NCI-H2081 (cell line): ENCODE measurements at places on chromosomes 5 and 9.

DNA sequence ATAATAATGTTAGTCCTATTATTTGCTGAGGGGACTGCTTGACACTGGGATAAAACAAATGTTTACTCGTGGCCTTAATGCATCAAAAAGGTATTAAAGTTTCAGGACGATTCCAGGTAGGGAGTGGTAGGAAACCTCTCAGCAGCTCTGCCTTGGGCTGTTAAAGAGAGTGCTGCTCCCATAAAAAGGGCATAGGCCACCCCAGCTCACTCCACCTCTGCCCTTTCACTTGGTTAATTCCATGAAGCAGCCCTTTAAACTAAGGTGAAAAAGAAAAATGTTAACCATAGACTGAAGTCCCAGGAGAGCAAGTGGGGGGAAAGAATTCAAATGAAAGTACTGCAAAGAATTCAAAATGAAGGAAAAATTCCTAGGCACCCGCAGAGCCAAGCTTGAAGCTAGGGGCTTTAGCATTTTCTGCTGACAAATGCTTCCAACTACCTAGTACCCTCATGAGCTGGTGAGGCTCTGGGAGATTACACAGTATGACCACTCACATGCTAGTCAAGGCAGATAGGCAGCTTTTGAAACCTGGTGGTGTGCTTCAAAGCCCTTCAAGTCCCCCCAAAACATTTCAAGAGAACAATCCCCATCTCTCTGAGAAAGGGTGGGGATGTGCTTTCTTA lies 8.5 kb downstream of the KLF9 start:
- DNase-seq: no peak

- no peak for DNase-seq
Measured at GRCh38 chr5:122126177-122126755, 3.1 kb upstream of the ZNF474 start.

- DNase-seq: no peak
Measured at GRCh38 chr5:140327589-140327988, 18.8 kb downstream of the HBEGF start.

DNA sequence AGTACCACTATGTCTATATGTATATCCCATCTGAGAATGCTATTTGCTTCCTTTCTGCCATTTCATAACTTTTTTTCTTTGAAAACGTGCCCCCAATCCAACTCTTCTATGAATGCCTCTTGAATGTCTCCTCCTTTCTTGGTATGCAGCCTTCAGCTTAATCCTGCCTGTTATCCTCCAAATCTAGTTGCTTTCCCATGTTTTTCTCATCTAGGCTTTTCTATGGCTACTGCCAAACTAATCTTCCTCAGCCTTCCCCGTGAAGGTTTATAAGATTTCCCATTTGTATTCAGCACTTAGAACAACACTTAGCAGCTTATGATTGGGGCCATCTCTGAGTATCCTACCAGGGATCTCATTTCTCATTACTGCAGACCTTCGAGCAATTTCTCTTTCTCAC lies 2.5 kb downstream of the TGFBR1 start:
- no peak for DNase-seq

GRCh38 chr5:54673523-54674225 lies 156.1 kb downstream of the SNX18 start:
- no peak for DNase-seq

DNA sequence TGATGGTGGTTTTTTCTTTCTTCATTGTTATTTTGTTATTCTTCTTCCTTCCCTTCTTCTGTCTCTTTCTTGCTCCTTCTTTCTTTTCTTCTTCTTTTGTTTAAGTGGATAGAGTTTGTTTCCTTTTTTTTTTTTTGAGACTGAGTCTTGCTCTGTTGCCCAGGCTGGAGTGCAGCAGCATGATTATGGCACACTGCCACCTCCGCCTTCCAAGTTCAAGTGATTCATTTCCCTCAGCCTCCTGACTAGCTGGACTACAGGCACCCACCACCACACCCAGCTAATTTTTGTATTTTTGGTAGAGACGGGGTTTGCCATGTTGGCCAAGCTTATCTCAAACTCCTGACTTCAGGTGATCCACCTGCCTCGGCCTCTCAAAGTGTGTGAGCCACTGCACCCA lies 40.3 kb downstream of the JAK2 start:
- DNase-seq: no peak

GRCh38 chr9:93503381-93503780 lies 50.0 kb upstream of the FAM120AOS start:
- no peak for DNase-seq

DNA sequence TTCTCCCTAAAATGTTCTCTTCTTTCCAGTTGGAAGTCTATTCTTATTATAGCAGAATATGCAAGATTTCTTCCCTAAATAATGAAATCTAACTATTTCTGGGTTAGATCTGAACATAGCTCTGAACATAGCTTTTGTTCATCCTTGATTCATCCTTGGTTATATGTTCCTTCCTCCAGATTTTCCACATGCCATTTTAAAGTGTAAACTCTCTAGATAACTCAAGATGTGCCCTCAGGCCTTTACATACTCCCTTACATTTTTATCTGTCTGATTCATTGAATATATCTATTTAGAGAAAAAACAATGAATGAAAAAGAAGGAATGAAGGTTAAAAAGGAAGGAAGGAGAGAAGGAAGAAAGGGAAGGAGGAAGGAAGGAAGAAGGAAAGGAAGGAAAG lies 100.9 kb downstream of the FBXO38 start:
- no peak for DNase-seq

DNA sequence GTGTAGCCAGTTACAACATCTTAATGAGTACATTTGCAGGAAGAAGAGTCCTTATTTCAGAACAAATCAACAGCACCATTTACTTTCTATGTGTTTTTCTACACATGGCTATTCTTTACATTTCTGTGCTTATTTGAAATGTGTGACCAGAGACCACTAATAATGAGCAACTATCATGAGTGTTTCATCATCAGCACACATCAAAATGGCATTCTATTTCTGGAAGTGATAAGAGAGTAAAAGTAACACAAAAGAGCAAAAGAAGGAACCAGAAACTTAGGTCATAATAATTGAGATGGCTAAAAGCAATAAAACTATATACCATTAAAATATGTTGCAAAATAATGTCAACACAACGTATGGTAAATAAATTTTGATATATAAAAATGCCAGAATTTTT lies 159.7 kb downstream of the PBX3 start:
- DNase-seq: no peak

GRCh38 chr5:10021248-10021647 lies 228.4 kb downstream of the ATPSCKMT start:
- DNase-seq: no peak
